ENCODE measurements at places on chromosomes 16 and 17. TPM values are rescaled to one million over a fixed set of nuclear protein-coding genes. Genes with fewer than 3 reads are reported as not detected.

The BAIAP3 gene
- total RNA-seq = 0.64 TPM

DNA sequence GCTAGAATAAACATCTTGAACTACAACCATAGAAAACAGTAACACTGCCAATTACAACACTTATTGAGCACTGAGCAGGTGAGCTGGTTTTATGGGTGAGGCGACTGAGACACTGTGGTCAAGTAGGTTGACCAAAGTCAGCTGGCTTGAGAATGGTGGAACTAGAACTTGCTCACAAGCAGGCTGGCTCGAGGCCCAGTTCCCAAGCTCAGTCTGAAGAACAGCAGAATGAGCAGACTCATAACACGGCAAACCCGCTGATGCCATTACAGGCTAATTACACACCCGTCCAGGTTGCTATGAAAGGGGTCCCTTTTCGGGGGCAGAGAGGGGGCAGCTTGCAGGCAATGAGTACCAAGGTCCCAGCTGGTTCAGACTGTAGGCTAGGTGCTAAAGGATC, 6.5 kb downstream of the ZZEF1 start:
- peaks cover 5% of the 10 kb centered on the region for H3K4me1 ChIP-seq
- DNase-seq = no peak
- no peak overlapping the region for H3K4me3 ChIP-seq
- no peaks in the 10 kb centered on the region for H3K27me3 ChIP-seq

- peak within 1 kb of the TSS; percentile 49 for H3K27ac ChIP-seq
- no peak for DNase-seq
- no peaks in the 10 kb centered on the region for H3K4me1 ChIP-seq
- H3K36me3 ChIP-seq = no peaks in the 10 kb centered on the region
- H3K27me3 ChIP-seq = no peaks in the 10 kb centered on the region
These were observed at the start of gene ARHGAP44 for GRCh38 chr17:12789481-12790248. Gene ARHGAP44, plus strand, starts transcription at chr17:12789498. Its CDS starts 341 bp downstream, at chr17:12789839.

GRCh38 chr16:6265968-6266367, 1066.7 kb upstream of the RBFOX1 start:
- H3K27ac ChIP-seq = no peak overlapping the region
- DNase-seq = no peak
- no peaks in the 10 kb centered on the region for H3K27me3 ChIP-seq
- no peaks in the 10 kb centered on the region for H3K4me1 ChIP-seq

The STAC2 gene
- total RNA-seq = 7.9 TPM

GRCh38 chr17:74904687-74905409, 11.4 kb upstream of the FADS6 start:
- no peak overlapping the region for H3K4me3 ChIP-seq
- no peak overlapping the region for H3K27ac ChIP-seq
- H3K36me3 ChIP-seq = no peaks in the 10 kb centered on the region
- no peaks in the 10 kb centered on the region for H3K27me3 ChIP-seq
- no peaks in the 10 kb centered on the region for H3K4me1 ChIP-seq

- no peak for DNase-seq
- H3K27me3 ChIP-seq = no peaks in the 10 kb centered on the region
- H3K27ac ChIP-seq = no peak overlapping the region
- no peaks in the 10 kb centered on the region for H3K36me3 ChIP-seq
These were observed 1126.8 kb downstream of the CDH11 start for GRCh38 chr16:63995025-63995424.

Data from ascending aorta (tissue), 2 donors.